Fibroblast of lung (primary cell): ENCODE measurements at places on chromosomes 5 and 9. TPM values are rescaled to one million over a fixed set of nuclear protein-coding genes. Genes with fewer than 3 reads are reported as not detected.
A peak's percentile ranks its signal among the peaks of the same experiment; 100 is the strongest.

DNA sequence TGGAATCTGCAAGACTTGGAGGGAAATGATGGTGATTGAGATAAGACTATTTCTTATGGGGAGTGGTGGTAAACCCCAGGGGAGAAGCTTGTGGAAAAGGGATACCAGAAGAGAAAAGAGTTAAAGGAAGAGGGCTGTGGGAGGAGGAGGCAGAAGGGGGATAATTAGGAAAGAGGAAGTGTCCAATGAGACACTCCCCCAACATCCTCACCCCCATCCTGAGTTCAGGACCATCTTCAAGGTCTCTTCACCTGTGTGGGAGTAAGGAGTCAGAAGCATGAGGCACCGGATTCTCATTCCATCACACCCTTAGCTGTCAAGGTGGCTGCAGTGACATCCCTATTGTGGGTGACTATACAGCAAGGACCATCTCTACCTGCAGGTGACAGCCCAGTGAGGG is 106.6 kb upstream of the POC5 start:
- DNase-seq: no peak

DNA sequence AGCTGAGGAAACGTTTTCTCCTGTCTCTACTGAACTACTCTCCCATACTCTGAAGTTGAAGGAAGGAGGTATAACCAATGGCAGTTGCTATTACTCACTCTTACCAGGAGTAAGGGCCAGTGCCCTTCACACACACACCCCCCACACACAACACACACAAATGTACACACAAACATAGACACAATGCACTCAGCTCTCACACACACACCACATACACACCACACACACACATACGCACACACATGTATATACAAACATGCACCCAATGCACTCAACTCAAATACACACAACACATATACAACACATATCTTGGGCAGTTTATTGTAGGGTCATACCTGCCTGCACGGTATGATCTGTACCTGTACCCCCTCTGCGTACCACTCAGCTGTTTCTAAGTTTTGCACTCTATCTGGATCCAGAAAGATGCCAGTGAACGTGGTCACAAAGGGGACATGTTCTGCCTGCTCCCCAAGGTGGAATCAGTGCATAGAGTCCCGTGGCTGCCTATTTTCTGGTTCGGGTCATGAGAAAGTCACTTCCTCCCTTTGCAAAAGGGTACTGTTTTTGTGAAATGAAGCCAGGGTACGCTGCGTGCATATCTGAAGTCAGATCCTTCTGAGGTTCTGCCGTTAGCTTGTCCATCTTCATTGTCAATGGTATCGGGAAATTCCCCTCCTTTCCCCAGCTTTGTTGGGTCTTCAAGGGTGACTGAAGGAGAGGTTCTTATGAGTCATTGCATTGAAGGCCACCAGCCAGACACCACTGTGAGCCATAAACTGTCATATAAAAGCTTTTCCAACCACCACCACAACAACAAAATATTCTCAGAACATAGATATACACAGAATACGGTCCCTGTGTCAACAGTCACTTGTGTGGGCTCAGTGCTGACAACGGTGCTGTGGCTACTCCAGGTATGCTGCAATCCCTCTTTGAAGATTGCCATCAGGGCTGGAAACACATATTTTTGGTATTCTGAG is 131.9 kb downstream of the UGCG start:
- no peak for DNase-seq

DNA sequence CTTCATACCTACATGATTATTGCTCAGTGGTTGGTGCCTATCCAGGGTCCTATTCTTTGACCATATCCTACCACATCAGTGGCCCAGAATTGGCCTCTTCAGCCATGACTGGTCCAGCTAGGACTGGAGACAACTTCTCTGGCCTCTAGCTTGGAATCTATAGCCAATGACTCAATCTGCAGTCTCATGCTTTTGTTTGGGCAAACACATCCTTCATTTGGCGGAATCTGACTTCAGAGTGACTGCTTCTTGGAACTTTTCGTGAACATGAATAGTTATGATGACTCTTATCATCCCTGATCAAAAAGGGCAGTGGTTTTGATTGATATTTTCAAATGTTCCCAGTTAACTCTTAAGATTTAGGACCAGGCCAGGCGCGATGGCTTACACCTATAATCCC is 134.1 kb downstream of the PAPPA start:
- peak; percentile 56 for DNase-seq

- DNase-seq: no peak
Observed at GRCh38 chr5:30030101-30030500, 1163.4 kb upstream of the CDH6 start.

GRCh38 chr5:159100782-159101646 is 1.3 kb upstream of the EBF1 start:
- DNase-seq: no peak

- DNase-seq: peak; percentile 13
Observed at GRCh38 chr9:37329576-37329975, 92.9 kb upstream of the GRHPR start.

DNA sequence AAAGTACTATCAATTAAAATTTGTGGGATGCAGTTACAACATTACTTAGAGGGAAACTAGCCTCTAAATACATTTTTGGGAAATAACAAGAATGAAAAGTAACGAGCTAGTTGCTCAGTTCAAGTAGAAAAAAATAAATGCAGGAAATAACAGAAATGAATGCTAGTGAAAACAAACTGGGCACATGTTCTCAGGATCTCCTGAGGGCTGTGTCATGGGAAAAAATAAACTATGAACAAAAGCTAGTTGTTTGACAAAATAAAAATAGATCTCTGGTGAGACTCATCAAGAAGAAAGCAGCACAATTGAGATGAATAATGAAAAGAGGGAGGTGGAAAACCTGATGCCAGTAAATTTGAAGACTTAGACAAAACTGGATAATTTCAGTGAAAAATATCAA is 16.3 kb downstream of the IDNK start:
- no peak for DNase-seq

GRCh38 chr5:96745844-96746531 is 61.8 kb downstream of the ERAP1 start:
- DNase-seq: no peak

DNA sequence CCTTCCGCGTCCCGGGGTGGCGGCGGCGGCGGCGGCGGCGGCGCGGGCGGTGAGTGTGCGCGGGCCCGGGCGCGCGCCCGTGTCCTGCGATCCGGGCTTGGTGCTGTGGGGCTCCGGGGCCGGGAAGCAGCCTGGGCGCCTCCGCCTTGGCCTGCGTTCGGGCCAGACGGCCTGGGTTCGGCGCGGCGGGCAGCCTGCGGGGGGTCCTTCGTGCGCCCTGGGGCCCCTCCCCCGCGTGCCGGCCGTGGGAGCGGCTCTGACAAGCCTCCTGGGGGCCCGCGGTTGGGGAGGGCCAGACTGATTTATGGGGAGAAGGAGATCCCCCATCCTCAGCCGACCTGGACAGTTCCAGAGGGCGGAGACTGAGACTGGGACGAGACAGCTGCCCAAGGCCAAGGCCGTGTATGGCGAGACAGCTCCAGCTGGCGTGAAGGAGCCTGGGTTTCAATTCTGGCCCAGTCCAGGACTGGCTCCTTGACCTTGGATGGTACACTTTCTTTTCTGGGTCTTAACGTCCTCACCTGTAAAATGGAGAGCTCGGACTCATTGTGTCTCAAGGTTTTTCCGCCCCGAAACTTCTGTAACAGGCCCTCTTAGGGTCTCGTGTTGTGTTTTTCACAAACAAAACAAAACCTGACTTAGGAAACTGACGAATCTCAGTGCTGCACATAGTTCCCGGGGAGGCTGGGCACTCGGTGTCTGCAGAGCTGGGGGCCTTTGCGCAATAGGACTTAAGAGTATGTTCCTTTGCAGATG is 603 bp downstream of the TMEM268 start:
- DNase-seq: peak; percentile 80

DNA sequence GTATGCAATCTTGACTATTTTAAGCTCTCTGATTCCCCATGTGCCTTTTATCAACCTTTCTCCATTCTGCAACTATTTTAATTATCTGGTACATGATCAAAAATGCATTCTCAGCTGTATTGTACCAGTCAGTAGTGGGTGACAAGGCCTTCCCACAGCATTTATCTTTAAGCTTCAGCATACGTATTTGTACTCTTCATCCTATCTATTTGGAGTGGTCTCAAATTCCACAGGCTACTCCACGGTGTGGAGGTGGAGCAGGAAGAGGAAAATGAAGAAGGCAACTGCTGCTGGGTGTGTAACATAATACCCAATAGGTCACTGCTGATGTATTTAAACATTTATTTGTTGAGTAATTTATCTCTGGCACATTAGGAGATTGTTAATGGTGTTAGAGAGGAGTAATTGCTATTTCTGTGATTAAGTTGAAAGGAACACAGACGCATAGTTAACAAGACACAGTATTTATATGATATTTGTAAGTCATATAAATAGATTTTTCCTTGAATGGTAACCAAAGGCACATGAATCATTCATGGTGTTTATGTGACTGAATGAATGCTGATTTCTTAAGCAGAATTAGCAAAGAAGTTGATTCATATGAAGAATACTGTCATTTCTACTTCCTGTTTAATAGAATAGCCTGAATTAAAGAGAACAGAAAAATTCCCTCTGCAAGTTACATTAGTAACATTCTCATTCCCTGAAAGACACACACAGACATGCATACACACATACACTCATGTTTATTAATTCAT is 153.8 kb upstream of the NR3C1 start:
- DNase-seq: peak; percentile 87

GRCh38 chr5:128135286-128135685 is 51.7 kb downstream of the SLC12A2 start:
- DNase-seq: no peak

GRCh38 chr5:51810592-51810991 is 427.3 kb downstream of the ISL1 start:
- no peak for DNase-seq

DNA sequence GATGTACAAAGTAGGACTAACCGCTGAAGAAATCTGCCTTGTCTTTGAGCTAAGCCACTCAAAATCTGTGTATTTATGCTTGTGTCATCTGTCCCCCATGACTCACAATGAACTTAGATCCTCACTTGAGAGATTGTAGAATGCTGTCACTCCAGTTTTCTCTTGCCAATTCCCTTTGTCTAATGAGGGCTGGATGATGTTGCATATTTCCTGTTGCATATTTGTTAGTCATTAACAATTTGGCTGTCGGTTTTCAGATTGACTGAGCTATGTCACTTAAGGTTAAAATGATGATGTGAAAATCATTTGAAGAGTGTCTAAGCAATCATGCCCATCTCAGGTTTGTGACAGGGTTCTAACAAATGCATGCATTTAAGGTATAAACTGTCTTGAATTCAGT is 481.7 kb downstream of the CDH10 start:
- DNase-seq: peak; percentile 12

GRCh38 chr9:268616-269015 is 54.0 kb downstream of the DOCK8 start:
- DNase-seq: no peak

DNA sequence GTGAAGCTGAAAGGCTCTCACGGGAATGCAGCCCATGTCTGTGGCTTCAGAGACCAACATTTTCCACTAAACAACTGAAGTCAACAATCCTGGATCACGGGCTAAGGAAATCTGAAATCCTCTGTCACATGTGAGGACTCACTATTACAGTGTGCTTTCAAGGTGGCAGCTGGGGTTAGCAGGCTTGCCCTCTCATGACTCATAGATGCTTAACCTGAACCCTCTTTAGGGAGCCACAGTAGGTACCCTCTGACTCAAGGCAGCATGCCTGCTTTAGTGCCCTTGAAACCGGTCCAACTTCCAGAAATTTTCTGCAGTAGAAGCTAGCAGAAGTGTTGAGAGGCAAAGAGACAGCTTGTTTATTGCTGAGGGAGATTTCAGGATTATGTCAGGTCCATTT is 232.5 kb downstream of the GABRB2 start:
- DNase-seq: no peak

DNA sequence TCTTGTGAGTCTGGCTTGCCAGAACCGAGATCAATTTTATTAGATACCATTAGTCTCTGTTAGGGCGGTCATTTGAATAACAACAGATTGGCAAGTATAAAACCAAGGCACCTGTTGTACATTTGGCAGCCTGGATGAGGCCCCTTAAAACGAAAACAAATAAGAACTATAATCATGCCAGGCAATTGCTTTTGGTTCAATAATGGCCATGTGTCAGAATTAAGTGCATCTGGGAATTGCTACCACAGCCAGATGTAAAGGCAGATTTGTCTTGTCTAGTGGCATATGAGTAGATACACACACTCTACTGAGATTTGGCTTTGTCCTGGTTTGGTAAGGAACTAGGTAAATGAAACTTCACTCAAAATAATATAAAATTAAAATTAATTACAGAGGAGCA is 1046.2 kb upstream of the DMAC1 start:
- DNase-seq: no peak

DNA sequence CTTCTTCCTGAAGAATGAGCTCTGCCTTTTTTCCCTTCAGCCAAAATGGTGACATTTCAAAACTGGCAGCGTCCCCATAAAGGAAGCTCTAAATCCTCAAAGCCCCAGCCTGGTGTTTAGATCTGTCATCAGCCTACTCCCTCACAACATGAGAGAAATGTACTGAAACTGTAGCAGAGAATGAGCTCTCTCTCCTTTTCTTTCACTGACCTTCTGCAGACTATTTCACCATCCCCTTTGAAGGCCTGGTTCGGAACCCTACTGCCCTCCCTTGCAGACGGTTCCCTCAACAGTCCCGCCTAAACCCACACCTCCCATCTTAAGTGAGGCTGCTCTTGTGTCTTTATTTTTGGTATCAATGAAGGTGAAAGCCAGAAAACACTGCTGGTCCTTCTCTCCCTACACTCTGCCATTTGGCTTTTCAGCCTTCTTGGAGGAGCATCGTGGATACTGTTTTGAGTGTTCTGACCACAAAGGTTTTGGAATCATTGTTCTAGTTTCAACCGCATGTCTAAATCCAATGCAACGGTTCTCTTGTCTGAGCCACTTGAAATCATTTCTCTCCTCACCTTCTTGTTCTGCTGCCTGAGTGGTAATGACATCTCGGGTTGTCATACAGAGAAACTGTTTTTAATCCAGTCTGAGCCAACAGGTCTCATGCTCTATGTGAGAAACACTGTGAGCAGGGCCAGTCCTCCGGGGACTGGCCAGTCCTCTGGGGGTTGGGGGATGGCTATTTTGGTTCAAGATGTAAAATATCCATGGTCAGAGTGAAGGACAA is 39.0 kb downstream of the ITK start:
- no peak for DNase-seq

DNA sequence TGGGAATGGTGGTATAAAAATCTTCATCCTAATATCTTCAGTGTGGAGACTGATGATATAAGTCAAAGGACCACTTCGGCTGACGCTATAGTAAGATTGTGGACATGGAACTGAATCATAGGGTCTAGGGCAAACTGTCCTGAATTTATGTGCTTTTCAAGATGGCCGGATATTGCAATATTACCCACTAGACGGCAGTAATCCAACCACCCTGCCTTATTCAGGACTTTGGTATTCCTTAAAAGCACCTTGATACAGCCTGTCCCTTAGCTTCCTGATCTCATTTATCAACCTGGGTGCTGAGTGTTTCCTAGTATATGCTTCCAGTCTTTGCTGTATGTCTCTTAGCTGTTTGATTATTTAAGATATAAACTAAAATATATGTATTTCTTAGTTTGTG is 71.2 kb upstream of the COX7C start:
- DNase-seq: no peak

GRCh38 chr5:175021321-175021720 is 296.9 kb downstream of the MSX2 start:
- no peak for DNase-seq

DNAH5 gene
- total RNA-seq: 0.77 and 3.1 TPM in 2 replicates

SPOCK1 gene
- 11.1 and 30.3 TPM in 2 replicates for total RNA-seq

SLC22A4 gene
- total RNA-seq: 1.3 and 4.1 TPM in 2 replicates

SEMA5A gene
- 17.7 and 30.6 TPM in 2 replicates for total RNA-seq

SLC4A9 gene
- total RNA-seq: not detected in 2 replicates

TUSC1 gene
- total RNA-seq: 7.9 and 10.5 TPM in 2 replicates

SLC36A3 gene
- not detected in 2 replicates for total RNA-seq

ZNF169 gene
- 3.5 and 3.6 TPM in 2 replicates for total RNA-seq

SPINK13 gene
- not detected in 2 replicates for total RNA-seq

AFAP1L1 gene
- total RNA-seq: 7.1 and 9.5 TPM in 2 replicates

BSPRY gene
- not detected in 2 replicates for total RNA-seq

SAXO1 gene
- total RNA-seq: under 0.01 and 0.17 TPM in 2 replicates
